ENCODE measurements at places on chromosomes 4 and X.
A peak's percentile ranks its signal among the peaks of the same experiment; 100 is the strongest.

DNA sequence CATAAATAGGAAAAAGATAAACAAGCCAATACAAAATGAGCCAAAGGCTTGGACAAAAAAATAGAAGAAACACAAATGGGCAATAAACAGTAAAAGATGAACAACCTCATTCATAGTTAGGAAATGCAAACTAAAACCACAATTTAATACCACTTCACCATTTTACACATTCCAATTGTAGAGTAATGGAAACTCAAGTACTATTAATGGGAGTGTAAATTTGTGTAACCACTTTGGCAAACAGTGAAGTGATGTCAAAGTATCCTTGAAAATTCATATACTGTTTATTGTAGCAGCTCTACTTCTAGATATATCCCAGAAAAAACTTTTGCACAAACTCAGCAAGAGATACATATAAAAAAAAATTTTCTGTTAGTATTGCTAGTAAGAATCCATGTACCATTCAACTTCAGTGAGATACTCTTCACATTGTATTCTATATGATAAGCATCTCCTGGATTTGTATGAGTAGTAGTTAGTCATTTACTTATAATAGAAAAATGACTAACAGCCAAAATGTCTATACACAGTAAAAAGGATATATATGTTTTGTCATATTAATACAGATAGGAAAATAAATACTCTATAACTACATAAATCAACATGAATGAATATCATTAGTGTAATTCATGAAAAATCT, 229.8 kb downstream of the DKK2 start:
- DNase-seq, result no peak

GRCh38 chr4:156377036-156377710, 423.5 kb upstream of the CTSO start:
- no peak for DNase-seq

GRCh38 chrX:75522565-75523431, at the start of gene ZDHHC15:
Gene ZDHHC15 (minus strand): TSS chrX:75523037. CDS start chrX:75523024, 13 bp downstream.
- DNase-seq, result peak; percentile 87

DNA sequence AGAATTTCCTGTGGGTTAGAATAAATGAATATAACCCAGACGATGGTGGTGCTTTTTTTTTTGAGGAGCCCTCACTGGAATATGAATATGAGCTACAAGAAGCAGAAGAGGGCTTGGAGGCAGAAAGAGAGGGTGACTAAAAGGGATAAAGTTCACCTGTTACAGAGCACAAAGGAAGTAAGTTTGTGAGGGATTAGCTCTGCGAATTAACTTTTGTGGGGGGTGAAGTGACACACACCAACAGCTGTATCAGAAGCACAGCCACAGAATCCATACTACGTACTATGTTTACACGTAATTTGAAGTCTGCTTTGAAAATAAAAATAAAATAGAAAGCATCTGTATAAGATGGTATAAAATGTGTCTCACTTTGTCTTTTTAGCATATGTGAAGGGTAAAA, 963.6 kb upstream of the DIAPH2 start:
- no peak for DNase-seq

DNA sequence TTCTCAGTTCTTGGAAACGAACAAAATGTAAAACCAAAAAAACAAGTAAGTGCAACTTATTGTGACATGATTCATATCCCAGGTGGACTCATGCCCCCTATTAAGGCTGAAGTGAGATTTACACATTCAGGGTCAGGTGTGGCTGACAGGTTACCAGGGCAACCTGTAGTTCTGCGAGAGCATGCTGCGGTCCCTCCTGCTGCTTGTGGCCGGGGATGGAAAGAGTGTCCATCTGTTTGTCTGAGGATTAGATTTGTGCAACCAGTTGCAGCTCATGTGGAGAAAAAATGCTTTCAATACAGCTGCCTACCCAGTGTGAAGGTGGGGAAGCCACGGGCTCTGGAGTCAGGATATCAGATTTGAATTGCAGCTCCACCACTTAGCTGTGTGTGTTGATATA, 78.8 kb downstream of the FAM184B start:
- no peak for DNase-seq

DNA sequence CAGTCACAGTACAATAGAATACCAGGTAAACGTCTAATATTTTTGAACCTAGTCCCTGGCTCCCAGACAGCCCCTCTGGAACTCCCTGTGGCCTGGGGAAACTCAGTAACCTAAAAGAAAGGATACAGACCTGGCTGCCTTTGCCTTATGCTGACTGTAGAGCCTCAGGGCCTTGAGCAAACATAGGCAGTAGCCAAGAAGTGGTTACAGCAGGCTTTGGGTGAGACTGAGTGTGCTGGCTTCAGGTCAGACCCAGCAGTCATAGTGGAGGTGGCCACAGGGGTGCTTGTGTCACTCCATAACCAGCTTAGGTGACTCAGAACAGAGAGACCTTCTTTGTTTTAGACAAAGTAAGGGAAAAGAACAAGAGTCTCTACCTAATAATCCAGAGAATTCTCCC, 141.8 kb upstream of the PRDX4 start:
- DNase-seq, result no peak

GRCh38 chr4:40221744-40222143, 24.9 kb downstream of the RHOH start:
- DNase-seq, result no peak

DNA sequence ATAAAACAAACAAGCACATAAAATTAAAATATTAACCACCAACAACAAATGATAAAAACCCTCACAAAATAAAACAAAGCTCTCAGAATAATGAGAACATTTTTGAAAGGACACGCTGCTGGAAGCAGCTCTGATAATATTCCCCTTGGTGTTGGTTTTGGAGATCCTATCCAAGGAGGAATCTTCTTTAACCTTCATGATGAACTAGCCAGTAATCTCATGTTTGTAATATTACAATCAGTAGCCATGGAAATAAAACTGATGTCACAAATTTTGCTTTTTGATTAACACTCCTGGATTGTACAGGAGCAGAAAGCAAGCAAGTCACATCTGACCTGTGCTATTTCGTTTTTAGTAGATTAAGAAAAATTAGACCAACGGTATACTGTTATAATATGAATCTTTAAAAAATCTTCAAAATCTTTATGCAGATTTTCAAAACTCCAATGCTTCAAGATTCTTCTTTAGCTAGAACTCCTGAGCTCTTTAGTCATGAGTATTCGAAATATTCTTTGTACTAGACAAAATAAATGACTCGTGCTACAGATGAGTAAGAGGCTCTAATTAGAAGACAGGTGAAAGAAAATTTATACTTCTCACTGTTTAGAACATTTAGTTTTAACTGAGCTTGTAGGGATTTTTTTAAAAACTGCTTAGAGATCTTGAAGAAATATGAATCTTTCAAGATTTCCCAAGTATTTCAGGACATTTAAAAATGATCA, 154.1 kb downstream of the RASL11B start:
- no peak for DNase-seq

DNA sequence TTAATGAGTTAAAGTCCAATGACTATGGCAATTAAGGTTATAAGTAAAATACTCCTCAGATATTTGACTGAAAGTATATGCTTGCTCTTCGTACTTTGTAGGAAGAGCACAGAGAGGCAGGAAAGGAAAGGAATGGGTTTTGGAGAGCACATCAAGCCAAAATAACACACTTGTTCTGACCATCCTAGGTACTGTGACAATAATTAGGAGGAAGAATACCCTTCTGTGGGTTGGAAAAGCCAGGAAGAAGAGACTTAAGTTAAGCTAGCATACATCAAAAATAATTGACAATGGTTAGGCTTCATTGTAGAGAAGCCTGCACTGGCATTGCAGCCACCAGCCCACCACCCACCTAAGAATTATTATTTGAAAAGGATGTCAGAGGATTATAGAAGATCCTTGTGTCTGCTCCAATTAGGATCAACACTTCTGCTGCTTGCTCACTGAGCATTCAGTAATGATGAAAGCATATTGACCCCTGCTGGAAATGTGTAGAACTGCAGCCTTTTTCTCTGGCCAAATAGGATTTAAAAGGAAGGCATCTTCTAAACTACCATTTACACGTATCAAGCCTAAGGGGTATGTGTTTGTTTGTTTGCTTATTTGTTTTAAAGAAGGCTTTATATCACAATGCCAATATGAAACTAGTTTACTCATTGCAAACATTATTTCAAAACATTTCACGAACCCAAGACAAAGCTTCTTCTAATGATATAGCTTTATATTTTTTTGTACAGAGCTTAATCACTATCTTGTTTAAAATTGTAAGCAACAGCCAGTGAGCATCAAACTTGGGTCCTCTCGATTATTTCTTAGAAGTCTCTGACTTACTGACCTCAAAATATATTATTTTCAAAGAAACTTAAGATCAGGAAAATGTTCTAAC, 286.2 kb upstream of the TET2 start:
- no peak for DNase-seq

GRCh38 chrX:7269991-7270390, 122.0 kb upstream of the PUDP start:
- no peak for DNase-seq

- no peak for DNase-seq
Observed at GRCh38 chrX:38960137-38960536, 158.9 kb downstream of the MID1IP1 start.

GRCh38 chr4:168839758-168840391, 170.2 kb downstream of the CBR4 start:
- no peak for DNase-seq

- DNase-seq, result no peak
Observed at GRCh38 chrX:13339607-13340006, 19.8 kb upstream of the ATXN3L start.

DNA sequence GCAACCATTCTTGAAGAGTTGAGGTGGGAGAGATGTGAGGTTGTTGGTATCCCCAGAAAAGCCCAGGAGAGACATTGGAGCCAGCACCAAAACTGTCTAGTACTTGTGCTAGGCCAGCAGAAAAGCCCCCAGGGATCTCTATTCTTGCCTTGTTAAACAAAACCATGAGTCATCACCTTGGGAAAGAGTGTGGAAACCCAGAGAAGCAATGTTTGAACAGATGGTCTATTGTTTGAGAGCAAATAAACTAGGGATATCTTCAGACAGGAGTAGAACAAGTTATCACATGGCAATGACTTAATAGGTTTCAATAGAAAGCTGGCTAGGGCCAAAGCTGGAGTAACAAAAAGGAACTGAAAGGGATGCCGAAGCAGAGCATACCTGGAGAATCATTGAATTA, 195.7 kb upstream of the CASK start:
- DNase-seq, result no peak

GRCh38 chrX:30533266-30533665, 44.3 kb downstream of the TASL start:
- no peak for DNase-seq

Data from kidney (tissue), 22 donors.